ENCODE measurements at places on chromosomes 5 and 9. TPM values are rescaled to one million over a fixed set of nuclear protein-coding genes. Genes with fewer than 3 reads are reported as not detected.

The TAF11L9 gene
- total RNA-seq: not detected

The CTXN3 gene
- total RNA-seq: not detected

The OR1J2 gene
- total RNA-seq: not detected

The PDLIM7 gene
- total RNA-seq: 41.2 TPM

The PFN3 gene
- total RNA-seq: not detected

The NTNG2 gene
- total RNA-seq: 0.52 TPM

The BSPRY gene
- 7.7 TPM for total RNA-seq

The SPACA9 gene
- 2.5 TPM for total RNA-seq

The PHYHD1 gene
- 0.44 TPM for total RNA-seq

The DNAH5 gene
- not detected for total RNA-seq

The QSOX2 gene
- 18.0 TPM for total RNA-seq

The RCL1 gene
- 26.9 TPM for total RNA-seq

The IRX1 gene
- not detected for total RNA-seq

The ADAMTS2 gene
- not detected for total RNA-seq

The GMCL2 gene
- total RNA-seq: not detected

The SMIM33 gene
- 0.14 TPM for total RNA-seq

The NIPAL4 gene
- 10.1 TPM for total RNA-seq

The COL23A1 gene
- total RNA-seq: 0.07 TPM

The SPAG8 gene
- 1.1 TPM for total RNA-seq

The OTULINL gene
- 9.1 TPM for total RNA-seq

The ANGPTL2 gene
- total RNA-seq: not detected

The TRIO gene
- 3.6 TPM for total RNA-seq

The PRELID2 gene
- total RNA-seq: 0.12 TPM

The SPATA31C1 gene
- total RNA-seq: not detected

The STPG3 gene
- total RNA-seq: not detected

The CER1 gene
- total RNA-seq: not detected

The SMIM15 gene
- total RNA-seq: 48.1 TPM

The TOR4A gene
- total RNA-seq: 1.1 TPM

The MED7 gene
- total RNA-seq: 21.2 TPM

The SLC46A2 gene
- not detected for total RNA-seq

The PCDHAC1 gene
- not detected for total RNA-seq

All from activated naive CD4-positive, alpha-beta T cell treated with anti-CD3 and anti-CD28 coated beads for 36 hours (primary cell).